ENCODE measurements at places on chromosomes 7 and 10.

DNA sequence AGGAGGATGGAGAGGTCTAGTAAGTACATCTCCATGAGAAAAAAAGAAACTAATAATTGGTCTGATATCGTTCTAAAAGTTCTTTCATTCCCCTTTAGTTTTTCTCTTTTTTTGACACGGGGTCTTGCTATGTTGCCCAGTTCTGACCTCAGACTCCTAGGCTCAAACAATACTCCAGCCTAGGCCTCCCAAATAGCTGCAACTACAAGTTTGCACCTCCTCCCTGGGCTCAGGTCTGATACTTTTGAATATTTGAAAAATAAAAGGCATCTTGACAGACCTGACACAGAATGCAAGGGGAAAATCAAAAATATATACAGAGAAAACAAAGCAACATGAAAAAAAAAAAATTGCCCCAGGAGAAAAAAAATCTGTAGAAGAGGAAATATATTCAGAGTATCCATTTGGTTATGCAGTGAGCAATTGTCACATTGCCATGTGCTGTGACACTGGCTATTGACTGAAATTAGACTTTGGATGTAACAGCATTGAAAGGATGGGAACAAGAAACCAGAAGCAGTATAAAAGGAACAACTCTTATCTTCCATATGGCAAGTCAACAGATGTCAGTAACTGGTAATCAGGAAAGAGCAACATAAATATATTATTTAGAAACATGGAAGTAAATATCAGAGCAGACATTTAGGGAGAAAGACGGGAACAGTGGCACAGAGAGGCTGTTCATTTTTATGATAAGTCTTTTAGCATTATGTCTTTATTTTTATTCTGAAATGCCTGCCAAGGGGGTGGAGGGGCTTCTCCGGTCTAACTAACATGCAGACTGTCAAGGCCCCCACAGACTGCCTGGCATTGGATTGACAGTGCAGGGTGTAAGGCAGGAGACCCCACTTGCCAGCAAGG, 408.4 kb downstream of the PARD3 start:
- no peak for DNase-seq

DNA sequence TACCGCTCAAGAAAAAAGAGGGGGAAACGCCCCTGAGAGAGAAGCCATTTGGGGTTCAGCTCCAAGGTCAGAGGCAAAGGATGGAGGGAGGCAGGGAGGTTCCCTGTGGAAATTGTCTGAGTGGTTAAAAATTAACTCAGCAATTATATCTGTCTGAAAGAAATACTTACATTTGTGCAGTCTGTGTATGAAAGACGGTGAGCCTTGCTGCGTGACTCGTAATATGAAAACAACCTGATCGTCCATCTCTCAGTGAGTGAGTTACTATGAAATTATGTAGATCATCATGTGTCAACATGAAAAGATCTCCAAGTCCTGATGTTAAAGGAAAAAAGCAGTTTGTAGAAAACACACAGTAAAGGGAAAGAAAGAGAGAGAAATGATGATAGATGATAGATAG, 67.2 kb upstream of the FAM204A start:
- no peak for DNase-seq

GRCh38 chr10:13685885-13686284, 99.1 kb downstream of the PRPF18 start:
- DNase-seq, result no peak

DNA sequence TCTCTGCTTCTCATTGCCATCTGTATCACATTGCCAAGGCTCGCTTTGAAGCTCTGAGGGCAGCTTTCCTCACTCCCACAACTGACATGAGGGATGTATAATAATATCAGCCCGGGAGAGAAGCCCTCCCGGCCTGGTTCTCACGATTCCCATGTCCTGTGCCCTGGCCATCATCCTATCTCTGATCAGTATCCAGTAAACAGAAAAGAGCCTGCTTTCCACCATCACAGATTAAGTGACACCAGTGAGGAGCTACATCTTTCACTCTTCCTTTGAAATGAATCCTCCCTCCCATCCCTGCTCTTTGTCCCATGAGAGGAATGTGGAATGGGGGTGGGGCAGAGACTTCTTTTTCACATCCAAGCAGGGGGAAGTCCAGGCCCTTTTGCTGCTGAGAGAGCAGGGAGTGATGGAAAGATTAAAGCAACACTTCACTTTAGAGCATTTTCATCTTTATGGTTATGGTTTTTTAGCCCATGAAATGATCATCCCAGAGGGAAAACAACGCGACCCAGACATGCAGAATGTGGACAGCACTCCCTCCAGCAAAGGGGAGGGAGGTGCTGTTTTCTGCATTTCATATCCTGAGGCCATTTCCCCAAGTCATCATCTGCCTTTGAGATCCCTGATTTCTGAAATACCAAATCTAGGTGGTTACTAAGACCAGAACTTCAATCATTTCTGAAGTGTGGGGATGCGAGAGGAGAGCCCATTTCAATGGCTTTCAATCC, 84.6 kb upstream of the LYZL1 start:
- DNase-seq, result no peak

GRCh38 chr10:102400598-102401341, 5.3 kb downstream of the NFKB2 start:
- no peak for DNase-seq

DNA sequence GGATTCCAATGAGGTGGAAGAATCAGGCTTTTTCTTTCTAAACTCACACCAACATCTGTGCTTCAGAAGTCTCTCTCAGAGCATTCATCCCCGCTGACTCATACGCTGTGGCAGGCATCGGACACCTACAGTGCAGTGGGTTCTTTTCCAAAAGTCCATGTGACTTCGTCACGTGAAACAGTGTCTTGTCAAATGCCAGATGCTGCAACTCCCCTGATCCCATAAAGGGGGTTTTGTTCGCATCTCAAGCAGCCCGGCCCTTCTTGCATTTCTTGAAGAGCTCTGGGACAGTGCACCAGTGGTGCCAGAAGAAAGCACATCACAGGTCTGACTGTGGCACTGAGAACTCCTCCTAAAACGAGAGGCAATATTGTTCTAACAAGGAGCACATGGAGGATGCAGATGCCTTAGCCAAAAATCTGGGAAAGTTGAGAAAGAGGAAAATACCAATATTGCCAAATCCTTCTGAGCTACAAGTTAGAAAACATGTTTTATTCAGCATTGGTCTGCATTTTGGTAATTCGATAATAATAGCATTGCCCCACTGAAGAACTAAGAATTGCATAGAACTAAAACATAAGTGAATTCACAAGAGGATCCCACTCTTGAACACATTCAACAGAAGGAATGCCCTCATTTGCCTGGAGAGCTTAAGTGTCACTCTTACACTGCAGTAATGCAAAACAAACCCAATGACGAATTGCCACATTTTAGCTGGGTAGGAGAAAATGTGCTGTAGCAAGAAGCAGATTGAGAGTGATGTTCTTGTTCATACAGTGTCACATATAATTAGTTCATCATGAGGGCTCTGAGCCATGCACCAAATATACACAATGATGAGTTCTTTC, 204.4 kb downstream of the CXCL12 start:
- no peak for DNase-seq

GRCh38 chr10:84352251-84352842, 24.0 kb downstream of the CCSER2 start:
- peak; percentile 71 for DNase-seq

- DNase-seq, result no peak
Measured at GRCh38 chr10:27525819-27526218, 21.7 kb downstream of the RAB18 start.

DNA sequence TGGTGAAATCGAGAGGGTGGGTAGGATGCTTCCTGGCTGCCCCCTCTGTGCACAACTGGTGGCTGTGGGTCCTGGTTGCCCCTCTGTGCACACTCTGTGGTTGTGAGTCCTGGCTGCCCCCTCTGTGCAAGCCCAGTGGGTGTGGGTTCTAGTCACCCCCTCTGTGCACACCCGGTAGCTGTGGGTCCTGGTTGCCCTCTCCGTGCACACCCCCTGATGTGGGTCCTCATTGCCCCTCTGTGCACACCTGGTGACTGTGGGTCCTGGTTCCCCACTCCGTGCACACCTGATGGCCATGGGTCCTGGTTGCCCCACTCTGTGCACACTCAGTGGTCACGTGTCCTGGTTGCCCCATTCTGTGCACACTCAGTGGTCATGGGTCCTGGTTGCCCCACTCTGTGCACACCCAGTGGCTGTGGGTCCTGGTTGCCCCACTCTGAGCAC, 20.3 kb upstream of the RET start:
- no peak for DNase-seq

DNA sequence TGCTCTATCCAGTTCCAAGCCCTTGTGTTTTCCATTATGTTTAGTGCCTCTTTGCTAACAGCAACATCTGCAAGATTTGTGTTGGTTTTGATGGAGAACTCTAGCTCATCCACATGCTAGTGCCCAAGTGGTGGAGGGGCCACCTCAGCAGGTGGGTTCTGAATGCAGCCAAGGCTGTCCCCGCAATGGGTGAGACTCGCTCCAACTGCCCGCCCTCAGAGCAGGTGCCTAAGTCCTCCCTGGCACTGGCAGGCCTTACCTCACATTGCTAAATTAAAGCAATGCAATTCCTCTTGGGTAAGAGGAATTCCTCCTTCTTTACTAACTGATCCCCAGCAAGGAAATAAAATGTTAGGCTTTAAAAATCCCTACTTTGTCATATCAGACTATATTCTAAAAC, 146.8 kb downstream of the ADCY1 start:
- DNase-seq, result no peak
